ENCODE measurements at places on chromosomes 4 and X.

GRCh38 chrX:44043496-44043895, 70.3 kb upstream of the NDP start:
- DNase-seq: no peak

- DNase-seq: no peak
Measured at GRCh38 chr4:184807256-184807655, 18.5 kb downstream of the ACSL1 start.

DNA sequence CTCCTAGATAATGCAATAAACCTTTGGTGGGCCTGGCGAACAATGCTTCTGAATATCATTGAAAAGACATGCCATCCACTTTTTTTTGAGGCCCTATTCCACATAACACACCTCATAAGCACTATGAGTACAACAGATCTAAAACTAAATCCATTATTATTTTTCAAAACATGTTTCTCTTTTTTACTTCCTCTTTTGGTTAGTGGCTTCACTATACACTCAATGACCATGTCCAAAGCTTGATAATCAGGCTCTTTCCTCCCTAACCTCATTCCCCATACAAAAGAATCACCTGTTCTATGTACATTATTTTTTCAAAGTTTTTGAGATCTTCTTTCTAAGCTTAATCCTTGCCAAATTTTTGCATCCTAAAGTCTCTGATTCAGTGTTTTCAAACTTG, 20.4 kb upstream of the NPY2R start:
- DNase-seq: no peak

DNA sequence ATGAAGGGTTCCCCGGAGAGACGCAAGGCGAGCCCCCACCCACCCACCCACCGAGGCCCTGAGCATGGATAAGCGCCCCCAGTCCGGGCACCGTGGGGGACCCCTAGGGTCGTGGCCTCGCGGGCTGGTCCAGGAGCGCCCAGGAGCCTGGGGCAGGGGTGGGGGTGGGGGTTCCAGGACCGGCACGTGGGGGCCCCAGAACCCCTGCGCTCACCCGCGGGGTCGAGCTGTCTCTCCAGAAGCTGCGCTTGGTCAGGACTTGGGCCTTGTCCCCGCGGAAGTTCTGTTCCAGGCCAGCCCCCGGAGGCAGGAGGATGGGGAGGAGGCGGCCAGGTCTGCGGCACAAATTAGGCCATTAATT, 11.2 kb upstream of the SHOX start:
- DNase-seq: no peak

DNA sequence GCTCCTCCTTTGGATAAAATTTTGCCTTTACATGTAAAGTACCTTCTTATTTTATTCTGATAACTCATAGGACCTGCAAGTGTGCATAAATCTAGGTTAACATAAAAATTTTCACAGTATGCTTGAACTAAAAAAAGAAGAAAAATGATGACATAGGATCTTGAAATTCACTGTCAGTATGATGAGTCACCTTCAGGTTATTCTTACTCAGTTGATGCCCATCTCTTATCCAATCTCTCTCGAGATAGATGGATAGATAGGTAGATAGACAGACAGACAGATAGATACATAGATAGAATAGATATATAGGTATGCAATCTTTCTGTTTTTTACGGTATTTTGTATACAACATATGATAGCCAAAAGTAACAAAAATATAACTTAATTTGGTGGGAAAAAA, 485.5 kb downstream of the NAF1 start:
- DNase-seq: no peak

DNA sequence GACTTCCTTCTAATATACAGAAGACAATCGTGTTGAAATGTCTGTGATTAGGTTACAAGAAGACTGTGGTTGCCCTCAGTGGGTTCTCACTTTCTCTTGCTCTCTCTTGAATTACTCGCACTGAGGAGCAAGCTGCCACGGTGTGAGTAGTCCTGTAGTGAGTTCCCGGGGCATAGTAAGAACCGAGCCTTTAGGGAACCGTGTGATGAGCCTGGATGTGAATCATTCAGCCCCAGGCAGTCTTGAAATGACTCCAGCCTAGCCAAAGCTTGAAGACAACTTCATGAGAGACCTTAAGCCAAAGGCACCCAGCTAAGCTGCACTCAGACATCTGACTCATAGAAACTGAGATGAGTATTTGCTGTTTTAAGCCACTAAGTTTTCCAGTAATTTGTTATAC, 292.7 kb downstream of the SPOCK3 start:
- no peak for DNase-seq

GRCh38 chr4:127783026-127783769, 1.1 kb downstream of the HSPA4L start:
- DNase-seq: no peak

GRCh38 chr4:149965206-149965605, 113.0 kb upstream of the DCLK2 start:
- no peak for DNase-seq

DNA sequence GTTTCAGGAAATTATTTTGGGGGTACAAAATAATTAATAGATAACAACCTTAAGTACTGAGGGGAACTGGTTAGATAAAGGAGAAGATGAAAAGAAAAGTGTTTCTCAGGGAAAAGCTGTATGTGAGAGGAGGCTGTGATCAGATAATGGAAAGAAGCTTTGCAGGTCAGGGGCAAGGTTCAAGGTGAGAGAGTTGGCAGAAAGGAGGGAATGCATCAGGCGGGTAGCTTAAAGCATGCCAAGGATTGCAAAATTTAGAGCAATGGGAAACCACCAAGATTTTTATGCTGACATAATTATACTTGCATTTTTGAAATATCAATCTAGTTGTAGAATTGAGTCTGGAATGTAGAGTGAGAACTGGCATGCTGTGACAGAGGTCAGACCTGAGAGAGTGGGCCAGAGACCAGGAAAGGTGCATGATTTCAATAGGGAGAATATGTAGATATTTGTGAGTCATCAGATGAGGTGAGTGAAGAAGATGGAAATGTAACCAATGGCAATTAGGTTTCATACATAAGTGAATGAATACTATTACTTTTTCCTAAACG, 508.7 kb downstream of the TRIML1 start:
- DNase-seq: no peak

- DNase-seq: no peak
Measured at GRCh38 chr4:155675709-155676429, 9.2 kb downstream of the GUCY1A1 start.

GRCh38 chr4:184163813-184164212, 53.9 kb downstream of the ENPP6 start:
- no peak for DNase-seq

- no peak for DNase-seq
Measured at GRCh38 chr4:43130228-43131021, 237.9 kb downstream of the GRXCR1 start.

DNA sequence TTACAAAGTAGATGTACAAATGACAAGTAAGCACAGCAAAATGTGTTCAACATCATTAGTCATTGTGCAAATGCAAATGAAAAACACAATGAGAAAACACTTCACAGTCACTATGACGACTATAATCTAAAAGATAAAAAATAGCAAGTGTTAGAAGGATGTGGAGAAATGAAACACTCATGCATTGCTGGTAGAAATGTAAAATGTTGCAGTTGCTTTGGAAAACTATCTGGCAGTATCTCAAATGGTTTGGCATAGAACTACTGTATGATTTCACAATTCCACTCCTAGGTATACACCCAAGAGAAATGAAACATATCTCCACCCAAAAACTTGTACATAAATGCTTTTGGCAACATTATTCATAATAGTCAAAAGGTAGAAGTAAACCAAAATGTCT, 459.7 kb upstream of the TRAM1L1 start:
- DNase-seq: no peak

DNA sequence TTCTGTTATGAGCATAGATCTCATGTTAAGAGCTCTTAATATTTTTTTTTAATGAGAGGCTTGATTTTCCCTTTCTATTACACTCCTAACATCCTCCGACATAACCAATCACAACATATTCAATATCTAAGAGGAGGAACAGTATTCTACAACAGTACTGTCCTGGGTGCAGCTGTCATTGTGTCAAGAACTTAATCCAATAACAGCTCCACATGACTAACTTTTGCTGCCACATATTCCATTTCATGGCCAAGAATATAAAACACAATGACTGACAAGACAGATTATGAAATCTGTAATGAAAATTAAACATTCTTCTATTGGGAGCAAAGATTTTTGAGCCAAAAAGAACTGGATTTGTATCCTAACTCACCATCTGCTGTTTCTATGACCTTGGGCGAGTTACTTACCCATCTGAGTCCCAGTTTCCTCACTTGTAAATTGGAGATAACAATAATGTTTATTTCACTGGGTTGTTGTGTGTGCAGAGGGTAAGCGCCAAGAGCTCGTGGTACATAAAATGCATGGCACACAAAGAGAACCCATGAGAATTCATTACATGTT, 405.6 kb downstream of the SPRY1 start:
- no peak for DNase-seq

- no peak for DNase-seq
Measured at GRCh38 chr4:152684587-152684986, 4.8 kb upstream of the TMEM154 start.

- DNase-seq: no peak
Measured at GRCh38 chrX:20547611-20548051, 280.9 kb upstream of the RPS6KA3 start.

- no peak for DNase-seq
Measured at GRCh38 chrX:18927558-18927957, 56.4 kb downstream of the PHKA2 start.

- DNase-seq: no peak
Measured at GRCh38 chr4:60759518-60760245, 440.4 kb upstream of the ADGRL3 start.

- DNase-seq: no peak
Measured at GRCh38 chr4:26076000-26076587, 162.1 kb downstream of the SMIM20 start.

- no peak for DNase-seq
Measured at GRCh38 chr4:98358630-98359248, 97.6 kb downstream of the RAP1GDS1 start.

- DNase-seq: no peak
Measured at GRCh38 chr4:14167876-14168510, 540.5 kb upstream of the BOD1L1 start.

GRCh38 chr4:158826057-158826456, 57.2 kb downstream of the FNIP2 start:
- no peak for DNase-seq

- DNase-seq: no peak
Measured at GRCh38 chr4:4302001-4302400, 11.9 kb downstream of the ZBTB49 start.

DNA sequence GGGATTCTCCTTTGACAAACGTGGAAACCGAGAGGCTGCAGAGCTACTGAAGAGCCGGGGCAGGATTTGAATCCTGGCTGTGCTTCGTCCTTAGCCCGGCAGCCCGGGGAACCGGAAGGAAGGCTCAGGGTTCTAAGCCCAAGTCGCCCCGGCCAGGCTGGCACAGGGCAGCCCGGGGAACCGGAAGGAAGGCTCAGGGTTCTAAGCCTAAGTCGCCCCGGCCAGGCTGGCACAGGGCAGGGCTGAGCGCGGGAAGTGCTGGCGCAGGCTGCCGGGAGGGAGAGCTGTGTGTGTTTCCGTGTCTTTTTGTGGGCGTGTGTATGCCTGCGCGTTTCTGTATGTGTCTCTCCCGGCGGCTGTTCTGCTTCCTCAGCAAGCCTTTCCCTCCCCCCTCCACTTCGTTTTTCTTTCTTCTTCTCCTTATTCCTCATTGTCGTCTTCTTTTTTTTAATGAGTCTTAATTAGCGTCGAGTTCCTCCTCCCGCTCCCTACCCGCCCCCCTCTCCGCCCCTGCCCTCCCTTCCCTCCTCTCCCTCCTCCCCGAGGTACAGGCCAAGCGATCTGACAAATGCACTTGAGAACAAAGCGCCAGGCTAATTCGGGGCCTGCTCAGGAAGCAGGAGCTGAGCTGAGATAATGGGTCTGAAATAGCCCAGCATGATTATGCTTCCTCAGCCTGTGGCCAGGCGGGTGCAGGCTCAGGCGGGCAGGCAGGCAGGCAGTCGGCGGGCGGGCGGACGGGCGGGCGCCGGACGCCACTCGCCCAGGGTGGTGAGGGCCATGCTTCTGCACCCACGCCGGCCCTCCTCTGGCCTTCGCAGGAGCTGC, 65.9 kb downstream of the EFNB1 start:
- DNase-seq: no peak

GRCh38 chrX:110428144-110428543, 69.5 kb downstream of the RTL9 start:
- no peak for DNase-seq

DNA sequence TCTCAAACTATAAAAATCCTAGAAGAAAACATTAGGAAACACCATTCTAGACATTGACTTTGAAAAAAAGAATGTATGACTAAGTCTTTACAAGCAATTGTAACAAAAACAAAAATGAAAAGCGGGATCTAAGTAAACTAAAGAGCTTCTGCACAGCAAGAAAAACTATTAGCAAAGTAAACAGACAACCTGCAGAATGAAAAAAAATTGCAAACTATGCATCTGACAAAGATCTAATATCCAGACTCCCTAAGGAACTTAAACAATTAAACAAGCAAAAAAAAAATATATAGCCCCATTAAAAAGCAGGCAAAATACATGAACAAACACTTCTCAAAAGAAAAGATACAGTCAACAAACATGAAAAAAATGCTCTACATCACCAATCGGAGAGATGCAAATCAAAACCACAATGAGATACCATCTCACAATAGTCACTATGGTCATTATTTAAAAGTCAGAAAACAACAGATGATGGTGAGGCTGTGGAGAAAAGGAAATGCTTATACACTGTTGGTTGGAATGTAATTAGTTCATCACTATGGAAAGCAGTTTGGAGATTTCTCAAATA, 168.1 kb downstream of the EPHA5 start:
- peak; percentile 59 for DNase-seq

GRCh38 chr4:80585542-80585941, 250.0 kb downstream of the CFAP299 start:
- DNase-seq: no peak

- no peak for DNase-seq
Measured at GRCh38 chr4:183118141-183118540, 19.1 kb downstream of the WWC2 start.

DNA sequence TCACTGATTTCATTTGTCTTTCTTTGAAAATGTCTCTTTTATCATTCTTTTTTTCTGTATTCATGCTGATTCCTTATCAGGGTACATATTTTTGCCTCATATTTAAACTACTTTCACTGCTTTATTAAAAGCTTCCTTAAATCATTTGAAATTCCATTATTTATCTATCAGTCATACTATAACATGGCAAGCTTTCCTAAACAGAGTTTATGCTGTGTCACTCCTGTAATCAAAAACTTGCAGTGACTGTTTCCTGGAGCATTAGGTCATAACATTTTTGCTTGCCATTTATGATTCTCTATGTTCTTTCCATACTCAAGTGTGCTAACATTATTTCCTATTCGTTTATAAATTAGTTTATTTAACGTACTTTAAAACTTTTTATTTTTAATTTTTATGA, 203.7 kb downstream of the BMPR1B start:
- no peak for DNase-seq

All from BJ (cell line).